Activated CD8-positive, alpha-beta memory T cell treated with anti-CD3 and anti-CD28 coated beads for 1 hour (primary cell): ENCODE measurements at places on chromosomes 7 and 10.

- no peak for DNase-seq
These were observed 95.3 kb upstream of the MACROH2A2 start for GRCh38 chr10:69957241-69957885.

DNA sequence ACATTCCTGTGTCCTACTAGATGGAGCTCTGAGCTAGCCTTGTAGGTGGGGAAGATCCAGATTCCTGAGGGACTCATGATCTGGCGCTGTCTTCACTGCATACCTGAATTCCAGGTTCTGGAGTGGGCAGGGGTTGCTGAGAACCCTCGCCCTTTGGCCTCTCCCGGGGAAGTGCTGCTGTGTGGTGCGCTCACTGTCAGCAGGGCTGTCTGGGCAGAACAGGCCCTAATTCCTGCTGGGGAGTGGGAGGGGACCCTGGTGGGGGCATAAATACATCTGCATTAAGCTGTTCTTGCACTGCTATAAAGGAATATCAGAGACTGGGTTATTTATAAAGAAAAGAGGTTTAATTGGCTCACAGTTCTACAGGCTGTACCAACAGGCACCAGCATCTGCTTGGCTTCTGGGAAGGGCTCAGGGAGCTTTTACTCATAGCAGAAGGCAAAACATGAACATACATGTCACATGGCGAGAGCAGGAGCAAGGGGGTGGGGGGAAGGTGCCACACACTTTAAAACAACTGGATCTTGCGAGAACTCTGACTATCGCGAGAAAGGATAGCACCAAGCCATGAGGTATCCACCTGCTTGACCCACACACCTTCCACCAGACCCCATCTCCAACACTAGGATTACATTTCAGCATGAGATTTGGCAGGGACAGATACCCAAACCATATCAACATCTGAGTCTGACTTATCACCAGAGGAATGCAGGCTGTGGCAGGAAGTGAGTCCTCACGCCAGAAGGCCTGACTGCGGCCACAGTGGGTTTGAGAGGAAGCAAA is 115.0 kb downstream of the ADCY1 start:
- no peak for DNase-seq

DNA sequence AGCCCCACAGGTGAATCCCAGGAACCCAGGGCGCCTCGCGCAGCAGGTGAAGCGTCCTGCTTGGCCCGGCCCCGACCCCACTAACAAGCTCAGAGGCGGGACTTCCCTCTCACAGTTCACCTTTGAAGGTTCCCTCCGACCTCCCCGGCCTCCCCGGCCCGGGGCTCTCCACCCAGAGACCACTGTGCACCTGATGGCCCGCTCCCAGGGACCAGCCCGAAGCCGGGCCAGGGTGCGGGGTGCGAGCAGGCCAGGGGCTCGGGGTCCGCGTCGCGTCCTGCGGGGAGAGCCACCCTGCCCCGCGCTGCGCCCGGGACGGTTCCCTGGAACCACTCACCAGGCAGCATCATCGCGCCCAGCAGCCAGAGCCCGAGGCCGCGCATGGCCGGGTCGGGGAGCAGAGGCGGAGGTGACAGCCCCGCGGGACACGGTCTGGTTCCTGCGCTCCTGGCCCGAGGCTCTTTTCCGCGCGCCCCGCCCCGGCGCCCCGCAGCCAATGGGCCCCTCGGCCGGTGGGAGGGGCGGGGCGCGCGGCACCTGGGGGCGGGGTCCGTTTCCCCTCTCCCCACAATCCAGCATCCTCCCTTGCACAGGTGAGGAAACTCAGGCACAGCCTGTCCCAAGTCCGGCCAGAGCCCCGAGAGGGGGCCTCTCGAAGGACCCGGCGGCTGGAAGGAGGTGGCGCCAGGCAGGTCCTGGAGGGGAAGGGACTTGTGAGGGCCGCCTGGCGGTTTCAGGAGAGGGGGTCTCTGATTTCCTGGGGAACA is at the start of gene ADAM8:
TSS of gene ADAM8 (minus strand) at position 434 of the 767 bp plus-strand sequence. CDS start at position 383, 51 bp downstream.
- no peak for DNase-seq

- DNase-seq, result no peak
These were observed 470.8 kb upstream of the ZMIZ1 start for GRCh38 chr10:78597796-78598555.

DNA sequence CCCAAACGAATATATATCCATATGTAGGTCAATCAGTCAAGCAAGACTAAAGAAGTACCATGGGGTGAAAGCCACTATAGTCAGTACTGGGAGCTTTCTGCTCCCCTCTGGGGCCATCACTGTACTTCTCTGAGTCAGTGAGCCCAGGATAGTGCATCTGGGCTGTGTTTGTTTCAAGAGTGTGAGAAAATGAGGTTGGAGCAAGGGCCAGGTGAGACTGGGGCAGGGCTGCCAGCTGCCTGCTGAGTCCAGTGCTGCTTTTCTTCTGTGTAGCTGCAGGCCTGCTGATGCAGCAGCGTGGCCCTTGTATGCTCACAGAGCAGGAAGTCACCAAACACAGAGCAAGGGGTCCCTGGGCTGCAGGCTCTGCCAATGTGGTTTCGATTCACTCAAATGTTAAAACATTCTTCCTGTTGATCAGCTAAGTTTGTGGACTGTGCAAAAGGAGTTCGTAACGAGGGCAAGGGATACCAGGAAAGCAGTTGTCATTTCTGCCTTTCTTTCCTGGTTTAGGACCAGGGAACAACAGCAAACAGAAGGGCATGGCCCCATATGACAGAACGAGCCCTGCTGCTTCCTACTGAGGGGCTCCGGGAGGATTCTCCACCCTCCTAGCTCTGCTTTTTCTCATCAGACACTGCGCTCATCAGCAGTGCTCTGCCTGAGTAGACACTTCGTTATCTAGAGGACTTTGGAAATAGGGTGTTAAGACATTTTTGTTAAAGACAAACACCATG is 65.4 kb upstream of the TNS3 start:
- no peak for DNase-seq

GRCh38 chr7:85091565-85091928 is 95.3 kb downstream of the SEMA3D start:
- DNase-seq, result no peak

GRCh38 chr10:61188691-61189090 is 244.7 kb upstream of the RHOBTB1 start:
- no peak for DNase-seq
